ENCODE measurements at places on chromosomes 11 and 22.
A peak's percentile ranks its signal among the peaks of the same experiment; 100 is the strongest.

- no peak for DNase-seq
Observed at GRCh38 chr11:3861683-3862082, 6.2 kb downstream of the STIM1 start.

- no peak for DNase-seq
Observed at GRCh38 chr11:119797123-119797611, 68.2 kb upstream of the NECTIN1 start.

GRCh38 chr11:88428959-88429358, 91.4 kb upstream of the CTSC start:
- DNase-seq: no peak

- DNase-seq: no peak
Observed at GRCh38 chr11:86442827-86443226, 68.1 kb downstream of the CCDC81 start.

DNA sequence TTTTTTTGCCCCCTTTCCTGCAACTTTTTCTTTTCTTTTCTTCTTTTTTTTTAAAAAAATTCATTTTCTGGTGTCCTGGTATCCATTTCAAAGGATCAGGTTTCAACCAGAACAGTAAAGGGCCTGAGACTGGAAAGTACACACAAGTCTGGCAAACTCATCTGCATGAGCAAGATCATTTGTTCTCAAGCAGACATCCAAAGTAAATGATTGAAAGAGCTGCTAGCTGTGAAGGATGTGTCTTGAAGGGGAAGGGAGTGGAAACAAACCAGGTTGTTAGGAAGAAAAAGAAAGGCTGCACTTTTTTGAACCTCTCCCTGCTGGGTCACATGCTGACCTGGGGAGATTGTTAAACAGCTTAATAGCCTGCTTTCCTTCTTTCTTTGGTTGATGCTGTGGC, 5.3 kb downstream of the YAP1 start:
- no peak for DNase-seq

DNA sequence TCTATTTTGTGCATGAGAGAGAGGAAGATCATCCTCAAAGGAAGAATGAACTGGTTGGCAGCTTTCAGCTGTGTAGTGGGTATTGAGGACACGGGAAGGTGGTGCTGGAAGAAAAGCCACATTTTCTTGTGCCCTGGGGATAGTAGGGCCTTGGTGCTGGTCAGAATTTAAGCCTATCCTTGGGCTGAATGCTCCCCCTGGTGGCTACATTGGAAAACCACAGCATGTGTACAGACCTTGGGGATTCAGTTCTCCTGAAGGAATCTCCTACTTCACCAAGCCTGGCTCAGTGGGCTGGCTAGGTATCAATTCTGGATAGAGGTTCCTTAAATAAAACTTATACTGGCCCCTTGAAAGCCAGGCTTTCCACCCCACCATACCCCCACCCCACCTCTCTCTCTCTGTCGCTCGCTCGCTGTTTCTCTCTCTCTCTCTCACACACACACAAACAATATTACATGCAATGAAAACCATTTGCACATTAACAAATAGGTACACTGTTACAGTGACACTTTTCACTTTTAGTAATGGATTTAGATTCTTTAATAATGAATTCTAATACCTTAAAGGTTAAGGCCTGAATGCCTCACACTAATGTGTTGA, 2.8 kb upstream of the OR51M1 start:
- DNase-seq: peak; percentile 5

DNA sequence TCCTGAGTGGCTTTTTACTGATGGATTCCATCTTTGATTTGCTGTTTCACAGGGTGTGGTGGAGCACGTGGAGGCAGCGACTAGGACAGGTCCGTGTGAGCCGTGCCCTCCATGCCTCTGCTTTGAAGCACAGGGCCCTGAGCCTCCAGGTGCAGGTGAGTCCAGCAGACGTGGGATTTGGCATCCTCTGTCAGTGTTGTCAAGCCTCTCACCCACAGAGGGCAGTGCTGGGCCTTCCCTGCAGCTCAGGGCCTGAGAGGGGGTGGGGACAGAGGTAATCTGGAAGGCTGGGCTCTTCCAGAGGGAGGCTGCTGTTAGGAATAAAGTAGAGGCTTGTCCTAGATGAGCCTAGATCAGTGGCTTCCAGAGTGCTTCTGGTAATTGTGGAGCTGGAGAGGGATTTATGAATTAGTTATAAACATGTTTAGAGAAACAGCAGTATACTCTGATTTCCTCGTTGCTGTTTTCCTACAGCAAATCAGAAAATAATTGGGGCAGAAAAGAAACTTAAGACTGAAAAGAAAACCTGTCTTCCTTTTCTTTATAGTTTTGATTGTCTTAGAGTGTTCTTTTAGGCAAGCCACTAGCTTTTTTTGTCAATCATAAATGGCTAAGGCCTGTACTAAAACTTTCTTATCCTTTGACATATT, 65.0 kb downstream of the SFI1 start:
- DNase-seq: peak; percentile 10

DNA sequence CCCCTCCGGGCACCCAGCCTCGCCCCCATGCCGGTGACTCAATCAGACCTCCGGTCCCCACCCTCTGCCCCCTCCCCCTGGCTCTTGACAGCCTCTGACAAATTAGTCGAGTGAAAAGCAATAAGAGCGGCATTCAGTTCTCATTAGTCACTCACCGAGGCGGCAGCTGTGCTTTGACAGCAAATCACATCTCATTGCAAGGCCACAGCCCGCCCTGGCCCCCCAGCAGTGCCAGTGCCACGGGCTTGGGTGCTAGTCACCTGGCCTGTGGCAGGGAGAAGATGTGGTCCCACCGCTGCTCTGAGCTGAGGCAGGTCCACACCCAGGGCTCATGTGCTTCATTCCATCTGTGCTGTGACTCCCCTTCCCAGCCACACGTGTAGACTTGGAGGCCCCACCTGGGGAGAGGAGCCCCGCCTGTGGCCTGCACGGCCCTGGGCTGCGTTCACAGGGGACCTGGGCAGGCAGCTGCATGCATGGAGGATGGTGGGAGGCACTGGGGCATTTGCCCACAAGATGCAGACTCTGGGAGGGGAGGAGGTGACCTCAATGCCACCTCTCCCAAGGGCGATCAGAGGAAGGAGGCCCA, 7.4 kb upstream of the TH start:
- DNase-seq: no peak

DNA sequence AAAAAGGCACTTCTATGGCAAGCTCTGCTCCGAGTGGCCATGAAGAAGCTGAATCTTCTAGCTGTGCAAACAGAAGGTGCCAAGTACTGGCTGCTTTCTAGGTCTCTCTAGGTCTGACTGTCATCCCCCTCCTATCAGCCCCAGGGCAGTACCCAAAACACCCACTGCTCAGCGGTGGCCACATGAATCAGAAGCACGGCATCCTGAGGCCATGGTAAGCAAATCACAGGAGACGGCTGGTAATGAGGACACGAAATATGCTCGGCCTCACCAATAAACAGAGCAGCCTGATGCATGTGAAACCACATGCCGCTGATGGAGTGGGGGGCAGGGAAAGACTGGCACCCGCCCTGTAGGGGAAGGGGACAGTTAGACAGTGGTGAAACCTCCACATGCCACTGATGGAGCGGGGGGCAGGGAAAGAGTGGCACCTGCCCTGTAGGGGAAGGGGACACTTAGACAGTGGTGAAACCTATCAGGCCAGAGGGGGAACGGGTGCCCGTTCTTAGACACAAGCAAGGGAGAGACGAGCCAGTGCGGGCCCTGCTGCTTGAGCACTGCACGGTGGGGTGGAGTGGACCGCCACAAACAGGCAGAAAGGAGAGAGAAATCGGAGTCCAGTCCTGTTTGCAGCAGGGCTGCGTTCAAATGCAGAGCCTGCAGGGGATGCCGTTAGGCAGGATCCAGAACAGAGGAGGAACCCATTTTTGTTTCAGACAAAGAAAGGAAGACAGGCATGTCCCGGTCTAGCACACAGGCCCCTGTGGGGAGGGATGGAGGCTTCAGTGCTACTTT, 29.9 kb upstream of the MOB2 start:
- no peak for DNase-seq

DNA sequence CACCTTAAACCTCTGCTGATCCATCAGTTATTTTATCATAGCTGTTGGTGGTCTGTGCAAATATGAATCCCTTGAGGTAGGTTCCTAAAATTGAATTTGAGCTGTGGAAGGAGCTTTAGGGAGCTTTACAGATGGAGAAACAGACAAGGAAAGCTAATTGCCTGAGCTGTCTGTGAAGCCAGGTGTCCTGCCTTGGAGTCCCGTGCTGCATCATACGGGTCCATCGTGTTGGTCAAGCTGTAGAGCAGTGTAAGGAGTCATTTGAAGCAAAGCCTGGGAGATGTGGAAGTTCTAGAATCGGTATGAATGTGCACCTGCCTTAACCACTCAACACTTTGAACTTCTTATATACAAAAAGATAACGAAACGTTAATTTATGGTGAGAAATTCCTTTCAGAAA, 1.0 kb downstream of the POLA2 start:
- DNase-seq: no peak

DNA sequence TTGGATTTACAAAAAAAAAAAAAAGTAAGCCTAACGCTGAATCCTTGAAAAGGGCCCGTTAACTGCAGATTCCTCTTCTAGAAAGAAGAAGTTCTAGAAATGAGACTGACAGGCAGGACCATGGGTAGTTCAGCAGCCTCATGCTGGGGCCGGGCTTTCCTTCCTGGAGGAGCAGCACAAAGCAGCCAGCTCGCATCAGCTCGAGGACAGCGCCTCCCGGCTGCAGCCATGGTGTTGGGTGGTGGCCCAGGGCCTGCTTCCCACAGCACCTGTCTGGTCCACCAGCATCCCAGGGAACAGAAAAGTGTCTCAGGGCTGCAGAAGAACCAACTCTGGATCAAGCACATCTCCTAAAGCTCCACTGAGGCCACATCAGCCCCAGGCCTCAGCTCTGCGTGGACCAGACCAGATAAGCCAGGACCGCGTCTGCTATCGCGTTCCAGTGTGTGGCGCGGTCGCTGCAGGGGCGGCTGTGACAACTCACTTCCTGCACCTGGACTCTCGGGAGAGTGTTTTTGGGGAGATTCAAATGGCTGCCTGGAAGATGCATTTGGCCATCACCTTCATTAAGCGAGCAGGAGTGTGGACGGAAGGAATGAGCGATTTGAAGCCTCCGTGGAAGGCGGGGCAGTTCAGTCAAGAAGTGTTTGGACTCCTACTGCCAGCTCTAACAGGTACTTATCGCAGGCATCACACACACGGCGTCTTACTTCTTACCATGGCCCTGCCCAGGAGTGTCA, 53.5 kb downstream of the MYH9 start:
- DNase-seq: no peak

GRCh38 chr11:125956391-125957134, 10.7 kb downstream of the VSIG10L2 start:
- no peak for DNase-seq

- no peak for DNase-seq
Observed at GRCh38 chr11:7664867-7665266, 8.4 kb downstream of the CYB5R2 start.

DNA sequence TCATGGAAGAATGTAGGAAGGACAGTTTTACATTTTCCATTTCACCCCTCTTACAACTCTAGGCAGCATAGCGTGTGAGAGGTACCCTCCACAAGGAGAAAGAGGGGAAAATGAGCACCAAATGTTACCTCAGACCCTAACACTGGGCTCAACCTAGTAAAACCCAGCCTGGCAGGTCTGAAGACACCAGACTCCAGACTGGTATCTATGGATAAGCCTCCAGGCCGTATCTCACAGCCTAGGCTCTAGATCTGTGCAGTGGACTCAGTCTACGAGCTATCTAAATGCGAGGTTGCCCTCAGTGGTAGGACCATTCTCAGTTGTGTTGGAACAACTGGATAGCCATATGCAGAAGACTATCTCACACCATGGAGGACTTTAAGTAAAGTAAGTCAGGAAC, 10.5 kb downstream of the TRIM5 start:
- DNase-seq: no peak

Data from NCI-H187 treated with DMSO at 0.1 percent for 48 hours (cell line).